Left forelimb (tissue), 1 donor: ENCODE measurements at places on chromosomes 4 and X.

GRCh38 chrX:142593361-142593862, 388.3 kb upstream of the MAGEC2 start:
- no peak for DNase-seq

DNA sequence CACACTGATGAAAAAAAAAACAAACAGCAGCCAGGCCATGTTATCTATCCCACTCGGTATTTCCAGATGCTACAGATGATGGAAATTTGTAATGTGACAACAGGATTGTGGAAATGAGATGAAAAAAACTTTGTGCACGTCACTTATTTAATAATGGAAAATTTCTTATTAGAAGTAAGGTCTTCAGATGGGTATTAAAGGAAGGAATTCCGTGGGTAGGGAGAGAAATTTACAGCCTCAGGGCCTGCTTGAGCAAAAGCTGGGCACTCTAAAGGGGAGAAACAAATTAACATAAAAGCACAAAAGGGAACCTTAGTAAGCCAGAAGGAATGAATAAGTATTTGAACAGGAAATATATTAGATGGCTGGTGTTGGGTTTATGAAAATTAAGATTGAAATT, 4.2 kb upstream of the PKD2 start:
- no peak for DNase-seq

DNA sequence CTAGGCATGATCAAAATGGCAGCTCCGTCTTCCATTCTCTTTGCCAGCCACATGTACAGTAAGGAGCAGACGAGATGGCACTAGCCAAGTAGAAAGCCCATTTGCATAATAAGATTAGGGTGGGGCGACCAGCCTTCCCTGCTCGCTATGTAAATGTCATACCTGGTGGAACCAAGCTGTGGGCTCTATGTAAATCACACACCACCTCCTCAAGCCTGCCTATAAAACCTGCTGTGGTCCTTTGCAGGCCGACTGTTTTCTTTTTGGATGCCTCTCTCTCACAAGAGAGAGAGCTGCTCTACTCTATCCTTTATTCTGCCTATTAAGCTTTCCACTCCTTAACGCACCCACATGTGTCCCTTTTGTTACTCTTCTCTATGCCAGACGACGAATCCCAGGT, 1472.7 kb downstream of the ARAP2 start:
- DNase-seq = no peak

DNA sequence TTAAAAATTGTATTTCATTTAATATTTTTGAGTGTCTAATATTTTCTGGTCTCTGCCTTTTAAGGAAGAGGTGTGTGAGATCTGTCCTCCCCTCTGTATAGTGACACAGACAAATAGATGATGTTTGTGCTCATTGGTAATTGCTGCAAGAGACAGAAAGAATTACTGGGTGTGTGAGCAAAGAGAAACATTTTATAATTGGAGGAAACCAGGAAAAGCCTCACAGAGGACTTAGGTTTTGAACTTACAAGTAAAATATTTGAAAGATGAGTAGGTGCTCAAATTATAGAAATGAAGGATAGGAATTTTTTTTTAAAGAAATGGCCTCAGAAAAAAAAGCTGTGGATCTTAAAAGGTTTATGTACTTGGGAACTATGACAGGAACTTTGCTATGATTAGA, 149.8 kb downstream of the SPCS3 start:
- DNase-seq = no peak

DNA sequence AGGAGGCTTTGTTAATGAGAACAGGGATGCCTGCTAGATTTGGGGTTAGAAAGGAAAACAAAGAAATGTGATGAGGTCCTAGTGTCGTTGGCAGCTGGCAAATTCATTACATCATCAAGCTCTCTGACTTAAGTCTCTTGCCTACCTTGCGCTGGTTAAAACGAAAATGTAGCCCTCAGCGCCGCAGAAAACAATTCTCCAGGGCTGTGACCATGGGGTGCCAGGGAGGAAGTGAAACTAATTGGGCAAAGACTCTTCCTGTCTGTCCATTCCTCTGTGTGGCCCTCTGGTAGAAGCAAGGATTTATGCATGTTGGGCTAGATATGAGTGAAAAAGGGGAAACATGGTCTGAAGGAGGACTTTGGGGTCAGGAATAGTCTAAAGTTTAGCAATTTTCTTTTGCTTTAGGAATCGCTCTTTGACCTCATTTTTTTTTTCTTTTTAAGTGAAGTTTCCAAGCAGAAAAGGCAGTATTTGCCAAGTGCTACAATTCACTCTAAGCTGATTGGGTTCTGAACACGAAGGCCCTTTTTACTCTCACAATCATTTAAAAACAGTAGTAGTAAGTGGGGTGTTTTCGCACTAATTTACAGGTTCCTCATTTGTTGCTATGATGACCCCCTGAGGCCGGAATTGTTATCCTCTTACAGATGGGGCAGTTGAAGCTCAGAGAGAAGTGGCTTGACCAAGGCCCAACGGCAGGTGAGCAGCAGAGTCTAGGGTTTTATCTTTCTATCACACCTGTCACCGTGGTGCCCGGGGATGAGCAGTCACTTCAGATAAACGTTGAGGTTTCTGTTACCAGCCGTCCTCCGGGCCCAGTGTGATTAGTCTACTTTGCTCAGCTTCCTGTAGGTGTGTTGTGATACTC, 27.3 kb upstream of the CHRNA9 start:
- no peak for DNase-seq

DNA sequence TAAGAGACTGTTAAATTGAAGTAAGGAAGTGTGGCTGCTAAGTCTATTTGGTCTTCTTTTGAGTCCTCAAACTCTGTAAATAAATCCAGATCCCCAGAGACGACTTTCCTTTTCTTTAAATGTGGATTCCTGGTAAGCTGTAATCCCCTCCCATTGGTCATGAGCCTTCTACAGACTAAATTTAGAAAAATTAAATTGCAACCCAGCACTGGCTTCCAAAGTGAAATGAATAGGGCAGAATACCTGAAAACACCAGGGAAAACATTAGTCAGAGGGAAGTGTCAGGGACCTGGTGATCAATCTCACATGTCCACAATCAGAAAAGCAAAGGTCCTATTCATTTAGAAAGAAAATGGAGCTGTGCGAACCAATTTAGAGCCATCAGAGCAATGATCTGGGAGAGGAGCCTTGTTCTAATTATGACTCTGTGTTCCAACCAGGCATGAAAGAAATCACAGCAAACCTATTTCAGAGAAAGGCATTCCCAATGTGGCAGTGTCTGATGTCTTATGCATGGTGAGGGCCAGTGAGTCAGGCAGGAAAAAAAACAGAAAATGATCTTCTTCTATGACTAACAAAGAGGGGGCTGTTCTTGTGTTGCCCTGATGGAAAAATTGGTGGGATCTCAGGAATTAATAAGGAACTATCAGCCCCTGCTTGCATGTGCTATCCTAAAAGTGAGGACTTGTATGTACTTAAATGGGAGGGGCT, 19.8 kb upstream of the CCDC149 start:
- DNase-seq = no peak

DNA sequence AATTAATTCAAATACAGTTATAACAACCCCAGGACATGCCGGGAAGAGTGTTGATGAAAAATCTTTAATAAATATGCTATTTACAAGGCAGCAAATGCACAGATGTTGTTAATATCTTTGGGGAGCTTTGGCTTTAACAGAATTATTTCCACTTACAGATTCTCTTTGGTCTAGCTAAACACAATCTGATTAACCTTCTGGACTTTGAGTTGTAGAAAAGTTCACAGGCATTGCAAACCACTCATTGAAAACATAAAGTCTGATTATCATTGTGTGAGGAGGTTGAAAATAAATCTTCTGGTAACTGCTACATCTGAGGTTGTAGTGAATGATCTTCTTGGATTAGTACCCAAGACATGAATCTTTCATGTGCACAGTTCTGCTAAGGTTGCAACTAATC, 255.6 kb downstream of the LHFPL1 start:
- DNase-seq = no peak

GRCh38 chr4:110002326-110002725, 89.6 kb downstream of the EGF start:
- DNase-seq = no peak

- no peak for DNase-seq
These were observed 41.1 kb upstream of the NKAP start for GRCh38 chrX:119984652-119985051.

GRCh38 chrX:106921637-106922036, 1.4 kb downstream of the CLDN2 start:
- DNase-seq = no peak

DNA sequence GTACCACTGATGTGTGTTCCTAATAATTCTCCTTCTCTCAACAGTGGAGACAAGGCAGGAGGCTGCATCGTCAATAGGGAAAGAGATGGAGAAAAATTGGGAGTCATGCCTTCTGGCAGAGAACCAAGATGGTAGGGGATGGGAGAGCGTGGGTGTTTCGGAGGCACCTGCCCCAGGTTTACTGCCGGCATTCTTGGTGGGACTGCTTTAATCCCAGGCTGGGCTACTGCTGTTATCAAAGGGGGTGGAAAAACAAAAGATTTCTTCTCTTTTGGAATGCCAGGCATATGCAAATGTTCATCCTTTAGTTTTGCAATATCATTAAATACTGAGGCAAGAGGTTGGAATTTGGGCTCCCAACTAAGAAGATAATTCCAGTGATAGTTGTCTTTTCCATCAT, 257.0 kb downstream of the DCHS2 start:
- no peak for DNase-seq

DNA sequence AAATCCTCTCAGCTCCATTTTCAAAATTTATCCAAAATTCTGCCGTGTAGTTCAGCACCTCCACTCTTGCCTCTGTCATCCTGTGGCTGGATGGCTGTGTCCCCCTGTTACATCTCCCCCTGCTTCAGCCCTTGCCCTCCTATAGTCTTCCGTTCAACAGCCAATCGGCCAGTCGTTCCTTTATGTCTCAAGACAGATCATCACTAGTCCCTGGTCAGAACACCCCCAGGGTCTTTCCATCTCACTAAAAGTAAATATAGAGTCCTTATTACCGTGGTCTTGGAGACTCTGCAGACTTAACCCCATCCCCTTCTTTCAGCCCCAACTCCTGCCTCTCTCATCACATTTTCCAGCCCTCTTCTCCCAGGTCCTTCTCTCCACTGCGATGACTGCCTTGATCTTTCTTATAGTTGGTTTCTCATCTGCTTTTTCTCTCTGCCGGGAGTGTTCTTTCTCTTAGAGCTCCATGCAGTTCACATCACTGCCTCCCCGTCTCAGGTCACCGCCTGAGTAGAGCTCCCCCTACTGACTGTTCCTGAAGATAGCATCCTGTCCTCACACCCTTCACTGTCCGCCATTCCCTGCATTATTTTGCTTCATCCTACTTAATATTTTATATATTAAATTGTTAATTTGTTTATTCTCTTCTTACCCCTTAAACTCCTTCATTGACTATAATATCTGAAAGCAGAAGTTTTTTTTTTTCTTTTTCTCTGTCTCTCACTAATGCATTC, 736.9 kb upstream of the MAGEB2 start:
- DNase-seq = no peak

GRCh38 chr4:140300271-140300970, 73.0 kb upstream of the SCOC start:
- no peak for DNase-seq

- DNase-seq = no peak
These were observed 6.8 kb downstream of the STAP1 start for GRCh38 chr4:67565284-67565683.

- no peak for DNase-seq
These were observed 63.2 kb downstream of the HHIP start for GRCh38 chr4:144709159-144709558.

DNA sequence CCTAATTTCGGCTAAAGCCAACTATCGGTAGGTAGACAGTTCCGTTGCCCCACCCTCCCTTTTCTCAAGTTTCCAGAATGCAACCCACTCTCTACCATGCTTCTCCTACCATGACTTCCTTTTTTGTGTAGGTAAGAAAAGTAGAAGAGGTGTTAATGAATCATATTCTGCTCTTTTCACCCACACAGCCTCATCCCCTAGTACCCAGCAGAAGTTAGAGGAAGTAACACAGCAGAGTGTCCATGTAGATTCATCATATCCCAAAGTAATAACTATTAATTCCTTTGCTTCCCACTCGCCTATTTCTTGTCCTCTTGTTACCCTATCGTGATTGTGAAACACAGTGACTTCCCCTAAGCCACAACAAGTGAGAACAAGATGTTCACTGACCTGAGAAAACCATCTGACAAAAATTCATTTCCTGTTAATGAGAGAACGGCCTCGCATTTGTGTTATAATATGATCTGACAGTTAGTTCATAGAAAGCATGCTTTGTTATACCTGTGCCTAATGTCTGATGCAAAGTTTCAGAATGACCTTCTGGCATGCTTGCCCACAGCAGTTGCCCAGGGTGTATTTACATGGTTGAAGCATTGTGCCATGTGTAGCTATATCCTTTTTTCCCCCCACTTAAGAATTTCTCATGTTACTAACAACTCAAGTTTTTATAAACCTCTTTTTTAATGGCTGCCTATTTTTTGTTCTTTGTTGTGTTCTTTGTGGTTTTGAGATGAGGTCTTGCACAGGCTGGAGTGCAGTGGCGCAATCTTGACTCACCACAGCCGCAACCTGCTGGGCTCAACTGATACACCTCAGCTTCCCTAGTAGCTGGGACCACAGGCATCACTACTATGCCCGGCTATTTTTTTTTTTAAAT, 185.6 kb downstream of the RAP1GDS1 start:
- no peak for DNase-seq

GRCh38 chr4:41413670-41414411, 124.1 kb upstream of the LIMCH1 start:
- no peak for DNase-seq

GRCh38 chrX:41862562-41863184, 60.7 kb downstream of the CASK start:
- no peak for DNase-seq

GRCh38 chr4:76513482-76513881, 78.5 kb downstream of the SHROOM3 start:
- DNase-seq = no peak

DNA sequence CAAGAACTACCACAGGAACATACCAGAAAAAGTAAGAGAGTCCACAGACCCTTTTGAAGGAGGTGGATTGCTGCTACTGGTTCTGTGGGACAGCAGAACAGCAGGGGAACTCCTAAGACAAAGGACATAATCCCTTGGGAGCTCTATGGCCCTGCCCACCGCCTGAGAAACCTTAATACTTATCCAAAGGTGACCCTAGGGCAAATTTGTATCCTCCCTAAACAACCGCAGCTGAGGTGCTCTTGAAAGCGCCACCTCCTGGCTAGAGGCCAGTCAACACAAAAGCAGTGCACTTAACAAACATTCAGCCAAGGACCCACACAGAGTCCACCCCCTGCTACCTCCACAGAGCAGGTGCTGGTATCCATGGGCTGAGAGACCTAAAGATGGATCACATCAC, 136.8 kb downstream of the ADAM29 start:
- no peak for DNase-seq

DNA sequence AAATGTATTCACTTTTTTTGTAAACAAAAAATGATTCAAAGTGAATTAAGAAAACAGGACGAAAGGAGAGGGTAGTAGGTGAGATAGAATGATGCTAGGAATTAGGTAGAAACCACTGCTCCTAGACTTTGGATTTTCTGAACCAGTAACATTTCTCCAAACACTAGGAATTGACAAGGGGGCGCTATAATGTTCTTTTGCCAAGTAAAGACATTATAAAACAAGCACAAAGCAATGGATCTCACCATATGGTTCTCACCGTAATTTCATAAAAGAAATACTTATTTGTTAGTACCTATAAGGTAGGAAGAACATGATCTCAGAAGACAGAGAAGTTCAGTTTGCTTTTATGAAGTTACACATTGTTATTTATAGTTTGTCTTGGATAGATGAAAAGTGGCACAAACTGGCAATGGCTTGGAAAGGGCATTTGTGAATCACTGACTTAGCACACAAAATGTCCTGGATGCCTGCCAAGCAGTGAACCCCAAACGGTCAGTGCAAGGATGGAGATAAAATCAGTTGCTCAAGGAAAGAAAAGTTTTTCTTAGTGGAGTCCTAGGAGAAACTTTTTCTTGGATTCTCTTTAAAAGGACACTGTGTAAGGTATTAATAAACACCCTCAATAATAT, 8.1 kb upstream of the TBC1D1 start:
- DNase-seq = no peak
